ENCODE measurements at places on chromosomes 13 and 19.

- DNase-seq: no peak
Measured at GRCh38 chr13:41386211-41386610, 71.1 kb upstream of the RGCC start.

DNA sequence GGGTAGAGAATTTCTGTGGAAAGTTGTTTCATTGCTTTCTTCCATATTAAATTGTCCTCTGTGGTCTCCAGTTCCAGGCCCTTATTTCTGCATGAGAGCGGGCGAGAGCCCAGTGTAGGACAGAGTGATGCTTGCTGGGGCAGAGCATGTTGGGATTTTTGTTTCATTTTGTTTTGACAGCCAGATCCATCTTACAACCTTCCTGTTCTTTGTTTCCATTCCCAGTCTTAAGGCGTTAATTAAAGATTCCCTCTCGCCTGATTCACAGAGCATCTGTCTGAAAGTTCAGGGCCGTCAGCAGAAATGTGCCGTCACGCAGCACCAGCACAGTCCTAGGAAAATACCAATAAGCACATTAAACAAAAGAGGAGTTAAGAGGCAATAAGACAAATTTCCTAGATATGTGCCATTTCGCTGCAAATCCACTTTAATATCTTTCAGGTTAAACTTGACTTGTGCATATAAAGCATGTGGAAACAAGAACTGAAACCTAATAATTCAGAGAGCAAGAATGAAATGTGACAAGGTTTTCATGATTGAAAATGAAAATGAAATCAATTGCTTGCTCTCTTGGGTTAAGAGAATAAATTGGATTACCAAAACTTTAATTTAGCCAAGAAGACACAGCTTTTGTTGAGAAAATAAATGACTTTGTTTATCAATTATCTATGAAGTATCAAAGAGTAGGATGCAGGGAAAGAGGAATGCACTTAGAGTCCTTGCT lies 210.7 kb upstream of the SLC10A2 start:
- no peak for DNase-seq

- DNase-seq: no peak
Measured at GRCh38 chr13:33577007-33577406, 240.9 kb upstream of the RFC3 start.

- peak; percentile 92 for DNase-seq
Measured at GRCh38 chr13:51453207-51453958, 547 bp upstream of the INTS6 start.

DNA sequence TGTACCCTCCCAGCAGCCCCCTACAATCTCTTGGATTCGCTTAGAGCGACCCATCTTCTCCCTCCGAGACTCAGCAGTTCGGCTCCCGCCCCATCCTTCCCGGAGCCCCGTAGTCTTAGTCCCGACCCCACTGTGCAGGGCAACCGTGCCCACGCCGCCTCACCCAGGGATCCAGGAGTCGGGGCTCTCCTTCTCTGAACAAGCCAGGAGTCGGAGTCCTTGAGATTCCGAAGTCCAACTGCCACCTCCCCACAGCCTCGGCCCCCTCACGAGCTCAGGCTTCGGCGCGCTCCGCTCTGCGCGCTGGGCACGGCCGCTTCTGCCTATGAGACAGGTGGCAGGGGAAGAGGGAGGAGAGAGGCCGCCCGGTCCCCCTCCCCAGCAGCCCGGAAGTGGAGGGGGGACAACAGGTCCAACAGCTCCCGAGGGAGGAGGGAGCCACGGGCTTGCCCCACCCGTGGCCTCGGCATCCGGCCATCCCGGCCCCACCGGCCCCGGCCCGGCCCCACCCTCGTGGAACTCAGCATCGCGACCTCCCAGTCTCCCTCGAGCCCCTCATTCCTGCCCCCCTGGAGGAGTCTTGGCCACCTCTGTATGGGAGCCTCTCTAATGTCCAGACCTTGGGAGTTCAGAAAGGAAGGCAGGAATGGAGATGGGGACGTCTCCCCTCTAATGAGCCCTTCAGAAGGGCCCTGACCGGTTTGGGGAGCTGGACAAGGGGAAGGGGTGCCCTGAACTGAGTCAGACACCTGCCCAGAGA lies at the start of gene PHLDB3:
TSS of gene PHLDB3 (minus strand) at position 321 of the 760 bp plus-strand sequence. CDS start 628 bp downstream, outside the sequence.
- DNase-seq: peak; percentile 58

DNA sequence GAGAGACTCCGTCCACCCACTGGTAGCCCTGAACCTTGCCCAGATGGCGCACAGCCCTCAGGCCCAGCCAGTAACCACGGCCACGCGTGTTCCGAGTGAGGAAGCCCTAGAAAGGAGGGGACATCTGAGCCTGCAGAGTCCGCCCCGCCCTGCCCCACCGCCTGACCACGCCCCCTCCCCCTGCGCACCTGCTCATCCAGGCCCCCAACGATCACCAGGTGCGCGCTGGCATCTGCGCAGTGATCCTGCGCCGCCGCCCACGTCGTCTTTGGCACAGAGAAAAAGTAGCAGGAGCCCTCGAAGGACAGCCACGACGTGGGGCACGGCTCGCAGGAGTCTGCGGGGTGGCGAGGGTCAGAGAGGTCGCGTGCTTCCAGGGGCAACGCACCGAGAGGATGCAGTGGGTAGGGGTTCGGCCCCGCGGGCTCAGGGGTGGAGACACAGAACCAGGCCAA lies 2.1 kb downstream of the CLEC4G start:
- DNase-seq: no peak

GRCh38 chr19:51521781-51522180 lies 9.7 kb downstream of the SIGLEC6 start:
- no peak for DNase-seq
